ENCODE measurements at places on chromosomes 16 and 17.

- no peak for DNase-seq
These were observed 6.5 kb downstream of the TM4SF5 start for GRCh38 chr17:4777969-4778760.

GRCh38 chr17:38464723-38465390 is 36.6 kb downstream of the ARHGAP23 start:
- DNase-seq: no peak

GRCh38 chr16:49158029-49158642 is 123.5 kb downstream of the CBLN1 start:
- no peak for DNase-seq

- no peak for DNase-seq
These were observed 41.9 kb downstream of the PIGL start for GRCh38 chr17:16258901-16259300.

DNA sequence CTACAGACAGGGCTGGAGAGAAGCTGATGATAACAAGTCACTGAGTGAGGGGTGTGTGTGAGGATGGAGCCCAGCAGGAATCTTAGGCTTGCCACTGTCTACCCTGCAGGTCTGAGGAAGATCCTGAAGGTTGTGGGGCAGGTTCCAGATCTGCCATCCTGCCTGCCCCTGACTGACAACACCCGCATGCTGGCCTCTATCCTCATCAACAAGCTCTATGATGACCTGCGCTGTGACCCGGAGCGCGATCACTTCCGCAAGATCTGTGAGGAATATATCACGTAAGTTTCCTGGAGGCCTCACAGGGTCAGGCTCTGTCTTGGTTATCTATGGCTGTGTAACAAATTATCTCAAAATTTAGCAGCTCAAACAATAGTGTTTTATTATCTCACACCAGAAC is 16.3 kb downstream of the UNC45B start:
- DNase-seq: no peak

DNA sequence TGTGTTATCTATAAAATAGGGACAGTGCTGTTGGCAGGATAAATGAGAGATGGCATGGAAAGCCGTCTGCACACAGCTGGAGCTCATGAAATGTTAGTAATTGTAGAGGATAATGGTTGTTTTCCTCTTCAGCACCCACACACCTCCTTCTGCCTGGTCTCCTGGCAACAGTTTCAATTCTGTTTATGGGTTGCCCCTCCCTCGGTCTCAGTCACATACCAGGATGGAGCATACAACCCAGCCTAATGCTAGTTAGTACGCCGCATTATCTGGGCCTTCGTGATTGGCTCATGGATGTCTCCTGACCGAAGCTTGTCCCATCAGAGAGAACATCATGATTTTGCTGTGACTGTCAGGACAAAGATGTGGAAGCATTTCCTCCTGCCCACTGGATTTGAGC is 126.2 kb upstream of the WSCD1 start:
- no peak for DNase-seq

GRCh38 chr17:78875363-78876093 is 27.5 kb downstream of the CEP295NL start:
- no peak for DNase-seq

DNA sequence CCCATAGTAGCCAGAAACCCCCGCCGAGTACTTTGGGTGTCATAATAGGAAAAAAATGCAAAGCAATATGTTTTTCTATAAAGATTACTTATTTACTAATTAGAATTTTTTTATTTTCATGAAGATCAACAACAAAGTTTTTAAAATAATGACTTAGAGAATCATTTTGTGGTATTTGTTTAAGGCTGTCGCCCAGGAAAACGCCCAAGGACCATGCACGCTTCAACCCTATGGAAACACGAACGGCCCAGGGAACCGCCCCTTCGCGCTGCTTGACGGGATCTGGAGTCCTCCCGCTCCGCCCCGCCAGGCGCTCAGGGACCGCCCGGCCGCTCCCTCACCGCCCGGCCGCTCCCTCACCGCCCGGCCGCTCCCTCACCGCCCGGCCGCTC is 408 bp upstream of the KPNA2 start:
- no peak for DNase-seq

- DNase-seq: no peak
These were observed 147.1 kb downstream of the TANC2 start for GRCh38 chr17:63113167-63113566.

GRCh38 chr17:79836510-79836971 is 2.7 kb downstream of the CBX4 start:
- no peak for DNase-seq

DNA sequence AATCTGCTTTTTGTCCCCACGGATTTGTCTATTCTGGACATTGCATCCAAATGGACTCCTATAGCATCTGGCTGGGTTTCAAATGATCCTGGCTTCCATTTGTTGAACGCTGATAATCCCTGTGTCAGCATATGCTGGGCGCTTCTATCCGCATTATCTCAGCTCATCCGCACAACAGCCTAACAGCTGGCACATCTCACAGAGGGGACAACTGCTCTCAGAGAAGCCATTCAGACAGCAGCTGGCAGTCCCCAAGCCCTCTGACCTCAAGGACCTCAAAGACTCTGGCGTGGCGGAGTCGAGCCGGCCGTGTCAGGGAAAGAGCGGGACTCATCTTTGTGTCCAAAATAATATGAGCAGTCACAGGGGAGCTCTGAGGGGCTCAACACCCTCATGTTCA is 82.3 kb downstream of the NT5M start:
- DNase-seq: no peak

GRCh38 chr17:56679115-56679776 is 85.7 kb downstream of the NOG start:
- peak; percentile 11 for DNase-seq

GRCh38 chr17:77890771-77891170 is 67.7 kb upstream of the TNRC6C start:
- no peak for DNase-seq

GRCh38 chr17:71071837-71072236 is 902.5 kb downstream of the KCNJ2 start:
- no peak for DNase-seq

- DNase-seq: no peak
These were observed 16.6 kb upstream of the G6PC1 start for GRCh38 chr17:42883802-42884558.

GRCh38 chr17:55437159-55437605 is 15.5 kb upstream of the MMD start:
- DNase-seq: no peak

DNA sequence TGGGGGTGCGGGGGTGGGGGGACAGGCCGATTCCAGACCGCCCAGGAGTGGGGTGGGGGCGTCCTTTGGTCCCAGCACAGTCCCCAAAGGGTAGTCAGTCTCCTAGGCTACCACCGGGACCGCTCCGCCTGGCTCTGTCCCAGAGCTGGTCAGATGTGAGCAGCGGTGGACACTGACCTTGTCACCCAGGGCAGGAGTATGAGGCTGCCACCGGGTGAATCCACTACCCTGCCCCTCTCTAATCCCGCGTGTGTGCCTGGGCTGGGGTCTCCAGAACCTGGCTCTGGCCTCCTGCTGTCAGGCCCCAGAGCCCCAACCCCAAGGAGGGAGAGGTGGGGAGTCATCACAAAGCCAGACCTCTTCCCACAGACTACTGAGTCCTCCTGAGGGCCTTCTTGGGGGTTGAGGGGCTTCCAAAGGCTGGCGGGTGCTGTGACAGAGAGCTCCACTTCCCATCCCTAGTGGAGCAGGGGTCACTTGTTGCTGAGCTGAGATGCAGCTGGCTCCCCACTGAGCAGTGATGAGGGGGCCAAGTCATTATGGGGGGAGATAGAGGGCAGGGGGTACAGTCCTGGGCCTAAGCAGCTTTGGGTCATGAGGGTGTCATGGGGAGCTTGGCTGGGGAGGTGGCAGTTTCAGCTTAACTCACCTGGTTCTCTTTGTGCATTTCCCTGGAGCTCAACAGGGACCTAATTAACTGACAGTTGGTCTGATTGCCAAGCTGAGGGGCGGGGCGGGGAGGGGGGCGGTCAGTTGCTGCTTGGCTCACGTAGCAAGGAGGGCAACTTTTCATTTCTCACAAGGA is 1.2 kb downstream of the PPP1R1B start:
- DNase-seq: no peak

DNA sequence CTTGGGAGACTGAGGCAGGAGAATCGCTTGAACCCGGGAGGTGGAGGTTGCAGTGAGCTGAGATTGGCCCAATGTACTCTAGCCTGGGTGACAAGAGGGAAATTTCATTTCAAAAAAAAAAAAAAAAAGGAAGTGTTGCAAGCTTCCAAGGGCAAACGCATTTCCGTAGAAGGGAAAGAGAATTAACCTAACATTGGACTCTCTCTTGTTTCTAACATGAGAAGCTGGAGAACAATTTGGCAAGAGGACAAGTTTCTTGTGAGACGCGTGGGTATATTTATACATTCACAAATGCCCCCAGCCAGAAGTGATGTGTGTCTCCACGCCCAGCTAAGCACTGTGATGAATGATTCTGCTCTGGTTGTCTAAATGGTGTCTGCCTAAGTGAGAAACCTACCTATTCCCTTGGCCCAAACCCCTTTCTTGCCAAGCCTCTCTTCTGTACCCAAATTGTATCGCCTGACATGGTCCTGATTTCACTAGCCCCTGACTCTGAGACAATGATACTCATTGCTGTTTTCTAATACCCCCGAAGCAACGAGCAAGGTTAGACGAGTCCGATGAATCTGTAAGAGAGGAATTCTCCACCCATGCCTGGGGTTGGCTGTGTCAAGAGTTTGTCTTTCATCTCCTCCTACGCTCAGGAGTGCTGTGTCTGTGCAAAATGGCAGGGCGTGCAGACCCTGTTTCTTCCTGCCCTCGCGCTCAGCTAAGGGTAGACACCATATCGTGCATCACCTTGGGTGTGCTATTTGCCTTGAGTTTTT is 14.2 kb upstream of the ST6GALNAC2 start:
- DNase-seq: no peak
